Lung (tissue), 17 donors: ENCODE measurements at places on chromosomes 11 and 22. TPM values are rescaled to one million over a fixed set of nuclear protein-coding genes. Genes with fewer than 3 reads are reported as not detected.

TEAD1 gene
- 65.3 TPM for total RNA-seq

DNA sequence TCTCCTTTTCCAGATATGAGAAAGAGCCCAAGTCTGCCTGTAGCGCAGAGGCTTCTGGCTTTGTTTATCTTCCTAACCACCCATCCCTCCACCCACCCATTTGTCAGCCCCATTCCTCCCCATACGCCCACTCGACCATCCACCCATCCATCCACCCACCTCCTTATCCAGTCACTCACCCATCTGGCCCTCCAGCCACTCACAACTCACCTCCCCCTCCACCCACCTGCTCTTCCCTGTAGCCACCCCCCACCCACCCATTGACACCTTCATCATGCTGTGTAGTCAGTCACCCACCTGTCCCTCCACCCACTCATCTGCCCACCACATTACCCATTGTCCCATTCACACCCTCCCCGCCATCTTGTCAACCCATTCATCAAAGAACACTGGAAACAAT, 5.5 kb downstream of the CST6 start:
- DNase-seq: no peak
- no peaks in the 10 kb centered on the region for H3K4me1 ChIP-seq
- H3K27me3 ChIP-seq: peaks cover 5% of the 10 kb centered on the region
- H3K27ac ChIP-seq: no peak overlapping the region
- no peaks in the 10 kb centered on the region for H3K36me3 ChIP-seq

DNA sequence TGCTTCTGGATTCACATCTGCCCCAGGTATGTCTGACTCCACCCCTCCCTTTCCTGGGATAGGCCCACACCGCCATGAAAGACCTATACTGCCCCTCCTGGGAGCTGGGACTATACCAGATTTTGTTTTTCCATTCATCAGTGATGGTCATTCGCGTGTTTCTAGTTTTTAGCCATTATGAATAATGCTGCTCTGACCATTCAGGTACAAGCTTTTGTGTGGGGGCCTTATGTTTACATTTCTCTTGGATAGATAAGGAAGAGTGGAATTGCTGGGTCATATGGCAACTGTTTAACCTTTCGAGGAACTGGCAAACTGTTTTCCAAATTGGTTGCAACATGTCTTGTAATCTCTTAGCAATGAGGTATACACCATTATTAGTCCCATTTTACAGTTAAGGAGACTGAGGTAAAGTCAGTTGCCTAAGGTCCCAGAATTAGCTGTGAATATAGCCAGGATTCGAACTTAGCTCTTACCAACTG, 1.2 kb upstream of the TBC1D10A start:
- H3K27me3 ChIP-seq: no peaks in the 10 kb centered on the region
- peaks cover 3% of the 10 kb centered on the region for H3K36me3 ChIP-seq
- peaks cover 14% of the 10 kb centered on the region for H3K4me1 ChIP-seq
- no peak overlapping the region for H3K4me3 ChIP-seq

GRCh38 chr11:1745701-1746320, 4.6 kb downstream of the IFITM10 start:
- H3K4me1 ChIP-seq: no peaks in the 10 kb centered on the region
- H3K27me3 ChIP-seq: peaks cover 37% of the 10 kb centered on the region
- no peak for DNase-seq
- H3K4me3 ChIP-seq: no peak overlapping the region
- H3K27ac ChIP-seq: no peak overlapping the region

- no peak overlapping the region for H3K27ac ChIP-seq
- H3K4me3 ChIP-seq: no peak overlapping the region
- no peaks in the 10 kb centered on the region for H3K27me3 ChIP-seq
- no peak for DNase-seq
Measured at GRCh38 chr11:70762810-70763209, 364.5 kb downstream of the CTTN start.

RTN4RL2 gene
- total RNA-seq: 0.31 TPM

DNA sequence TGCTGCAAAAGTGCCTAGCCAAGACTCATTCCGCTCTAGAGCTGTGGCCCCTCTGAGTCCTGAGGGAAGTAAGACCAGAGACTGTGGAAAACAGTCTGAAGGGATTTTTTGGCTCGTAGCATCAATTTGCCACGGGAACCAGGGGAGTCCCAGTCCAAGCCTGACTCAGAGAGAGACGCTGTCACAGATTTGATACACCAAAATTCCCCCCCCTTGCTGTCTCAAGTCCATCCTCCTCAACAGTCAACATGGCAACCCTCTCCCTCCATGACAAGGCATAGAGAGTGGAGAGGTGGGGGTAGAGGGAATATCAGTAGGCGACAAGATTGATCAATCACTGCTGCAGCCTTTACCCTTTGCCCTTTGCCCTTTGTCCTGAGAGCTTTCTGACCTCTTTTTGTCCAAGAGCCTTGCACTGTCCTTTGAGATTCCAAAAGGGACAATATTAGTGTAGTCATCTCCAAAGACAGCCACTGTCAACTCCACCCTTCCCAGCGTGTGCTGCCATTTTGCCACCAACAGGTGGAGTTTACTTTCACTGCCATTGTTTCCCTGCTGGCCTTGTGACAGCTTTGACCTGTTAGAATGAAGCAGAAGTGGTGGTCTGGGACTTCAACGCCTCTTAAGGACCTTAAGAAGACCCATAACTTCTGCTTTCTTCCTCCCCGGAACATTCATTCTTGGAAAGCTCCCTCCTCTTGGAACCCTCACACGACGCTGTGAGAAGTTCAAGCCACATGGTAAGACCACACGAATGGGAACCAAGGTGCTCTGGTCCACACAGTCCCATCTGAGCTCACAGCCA, 7.3 kb downstream of the SLC15A3 start:
- H3K4me1 ChIP-seq: peaks cover 11% of the 10 kb centered on the region
- peaks cover 8% of the 10 kb centered on the region for H3K36me3 ChIP-seq
- no peak overlapping the region for H3K27ac ChIP-seq
- H3K4me3 ChIP-seq: no peak overlapping the region
- DNase-seq: no peak

DNA sequence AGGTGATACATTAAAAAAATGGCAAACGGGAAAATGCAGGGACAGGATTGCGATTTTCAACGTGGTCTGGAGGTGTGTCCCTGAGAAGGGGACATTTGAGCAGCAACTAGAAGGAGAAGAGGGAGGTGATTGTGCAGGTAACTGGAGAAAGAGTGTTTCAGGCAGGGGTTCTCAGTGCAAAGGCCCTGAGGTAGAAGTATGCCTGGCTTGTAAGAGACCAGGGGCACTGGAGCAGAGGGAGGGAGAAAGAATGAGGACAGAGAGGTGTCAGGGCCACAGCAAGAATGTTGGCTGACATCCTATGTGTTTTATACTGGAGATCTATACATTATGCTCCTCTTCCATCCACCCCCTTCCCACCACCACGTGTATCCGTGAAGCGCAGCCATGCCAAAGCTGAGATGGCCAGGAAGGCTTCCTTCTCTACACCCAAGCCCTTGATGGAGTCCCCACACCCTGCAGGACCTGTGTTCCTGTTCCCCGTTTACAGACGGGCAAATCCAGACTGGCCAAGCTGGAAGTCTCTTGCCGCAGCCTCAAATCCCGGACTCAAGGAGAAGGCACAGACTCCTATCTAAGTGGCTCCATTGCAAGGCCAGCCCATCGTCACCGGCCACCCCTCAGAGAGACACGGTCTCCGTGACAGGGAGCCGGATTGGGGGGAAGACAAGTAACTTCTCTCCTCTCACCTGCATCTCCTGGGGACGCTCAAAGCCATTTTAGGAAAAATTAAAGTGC, 416.1 kb downstream of the MN1 start:
- no peaks in the 10 kb centered on the region for H3K4me1 ChIP-seq
- H3K36me3 ChIP-seq: no peaks in the 10 kb centered on the region
- no peak for DNase-seq
- H3K4me3 ChIP-seq: no peak overlapping the region
- peaks cover 2% of the 10 kb centered on the region for H3K27me3 ChIP-seq
- no peak overlapping the region for H3K27ac ChIP-seq
